ENCODE measurements at places on chromosomes 2 and 18.

DNA sequence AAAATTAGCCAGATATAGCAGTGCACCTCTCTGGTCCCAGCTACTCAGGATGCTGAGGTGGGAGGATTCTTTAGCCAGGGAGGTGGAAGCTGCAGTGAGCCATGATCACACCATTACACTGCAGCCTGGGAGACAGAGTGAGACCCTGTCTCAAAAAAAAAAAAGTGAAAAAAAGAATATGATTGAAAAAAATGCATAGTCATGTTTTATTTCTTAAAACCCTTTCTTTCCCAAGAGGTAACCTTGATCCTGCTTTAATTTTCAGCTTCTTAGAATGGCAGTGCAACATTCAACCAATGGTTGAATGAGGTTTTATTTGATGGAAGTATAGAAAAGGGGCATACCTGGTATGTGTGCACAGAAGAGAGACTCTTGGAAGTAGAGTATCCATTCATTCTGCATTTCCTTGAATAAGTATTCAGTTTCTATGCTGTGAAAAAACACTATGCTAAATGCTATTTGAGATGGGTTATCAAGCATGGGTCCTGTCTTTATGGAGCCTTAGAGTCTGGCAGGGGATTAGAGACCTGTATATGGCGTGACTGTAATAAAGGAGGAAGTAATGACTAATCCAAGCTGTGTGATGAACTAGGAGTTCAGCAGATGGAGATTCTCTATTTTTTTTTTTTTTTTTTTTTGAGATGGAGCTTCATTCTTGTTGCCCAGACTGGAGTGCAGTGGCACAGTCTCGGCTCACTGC is 146.3 kb downstream of the WDSUB1 start:
- DNase-seq: no peak

GRCh38 chr2:208948073-208948472 is 475.8 kb upstream of the MAP2 start:
- DNase-seq: no peak

DNA sequence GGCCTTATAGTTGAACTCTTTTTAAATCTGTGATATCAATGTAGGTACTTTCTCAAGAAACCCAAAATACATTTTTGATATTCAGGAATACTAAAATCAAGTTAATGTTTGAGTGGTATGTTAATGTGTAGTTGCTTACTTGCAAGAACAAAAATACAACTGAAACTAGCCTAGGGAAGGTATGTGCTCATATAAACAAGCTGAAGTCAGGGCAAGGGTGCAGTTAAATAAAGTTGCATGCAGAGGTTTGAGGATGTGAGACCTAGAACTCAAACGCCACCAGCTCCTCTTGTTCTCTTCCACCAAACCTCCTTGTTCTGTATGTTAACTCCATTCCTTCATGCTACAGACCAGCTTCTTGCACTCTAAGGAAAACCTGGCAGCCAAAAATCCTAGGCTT is 388.3 kb upstream of the SMIM21 start:
- no peak for DNase-seq

- no peak for DNase-seq
Measured at GRCh38 chr2:220134756-220135534, 507.5 kb downstream of the SLC4A3 start.

GRCh38 chr2:25226827-25227226 is 58.4 kb upstream of the POMC start:
- DNase-seq: no peak

DNA sequence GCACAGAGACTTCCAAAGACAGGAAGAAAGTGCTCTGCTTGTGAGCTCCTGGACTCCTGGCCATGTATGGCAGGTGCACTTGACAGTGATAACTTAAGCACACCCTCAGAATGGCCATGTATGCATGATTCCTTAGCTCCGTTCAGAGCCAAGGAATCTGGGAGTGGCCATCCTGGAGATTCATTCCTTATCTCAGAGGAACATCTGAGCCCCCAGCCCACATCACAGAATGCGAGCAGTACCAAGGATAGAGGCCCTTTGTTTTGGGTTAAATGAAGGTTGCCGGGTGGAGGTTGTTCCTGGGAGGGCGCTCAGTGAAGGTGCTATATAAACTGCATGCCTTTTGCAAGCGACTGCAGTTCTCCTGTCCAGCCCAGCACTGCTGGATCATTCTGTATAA is 26.9 kb downstream of the DIPK1C start:
- DNase-seq: no peak

DNA sequence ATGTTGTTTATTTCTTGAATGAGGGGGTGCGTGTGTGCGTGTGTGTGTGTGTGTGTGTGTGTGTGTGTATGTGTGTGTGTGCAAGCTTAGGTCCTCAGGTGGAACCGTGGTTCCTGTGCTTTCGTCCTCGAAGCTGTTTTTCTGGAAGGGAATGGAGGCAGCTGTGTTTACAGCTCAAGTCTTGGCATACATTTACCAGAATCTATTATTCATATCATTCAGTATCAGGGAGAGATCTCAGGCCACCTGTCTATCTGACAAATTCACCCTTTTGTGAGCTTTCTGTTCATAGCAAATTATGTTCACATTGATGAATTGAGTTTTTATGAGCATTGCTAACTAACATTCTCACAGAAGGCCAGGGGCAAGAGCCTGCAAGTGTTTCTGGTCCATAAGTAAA is 550.4 kb downstream of the ARHGAP15 start:
- no peak for DNase-seq

- no peak for DNase-seq
Measured at GRCh38 chr2:205780645-205781044, 98.3 kb downstream of the NRP2 start.

- no peak for DNase-seq
Measured at GRCh38 chr18:27223526-27224291, 38.6 kb upstream of the CHST9 start.

GRCh38 chr2:195392446-195393336 is 264.3 kb upstream of the SLC39A10 start:
- DNase-seq: no peak

- no peak for DNase-seq
Measured at GRCh38 chr2:1203772-1204171, 209.5 kb upstream of the TPO start.

GRCh38 chr2:197949224-197949623 is 144.8 kb downstream of the PLCL1 start:
- no peak for DNase-seq

GRCh38 chr2:208415897-208416296 is 9.3 kb downstream of the PTH2R start:
- peak; percentile 69 for DNase-seq

- DNase-seq: no peak
Measured at GRCh38 chr2:42957861-42958301, 165.5 kb upstream of the HAAO start.

- DNase-seq: no peak
Measured at GRCh38 chr2:79159653-79160052, at the start of gene REG3A. Gene REG3A, minus strand, starts transcription at chr2:79159753. Its CDS starts 348 bp downstream, at chr2:79159405.

DNA sequence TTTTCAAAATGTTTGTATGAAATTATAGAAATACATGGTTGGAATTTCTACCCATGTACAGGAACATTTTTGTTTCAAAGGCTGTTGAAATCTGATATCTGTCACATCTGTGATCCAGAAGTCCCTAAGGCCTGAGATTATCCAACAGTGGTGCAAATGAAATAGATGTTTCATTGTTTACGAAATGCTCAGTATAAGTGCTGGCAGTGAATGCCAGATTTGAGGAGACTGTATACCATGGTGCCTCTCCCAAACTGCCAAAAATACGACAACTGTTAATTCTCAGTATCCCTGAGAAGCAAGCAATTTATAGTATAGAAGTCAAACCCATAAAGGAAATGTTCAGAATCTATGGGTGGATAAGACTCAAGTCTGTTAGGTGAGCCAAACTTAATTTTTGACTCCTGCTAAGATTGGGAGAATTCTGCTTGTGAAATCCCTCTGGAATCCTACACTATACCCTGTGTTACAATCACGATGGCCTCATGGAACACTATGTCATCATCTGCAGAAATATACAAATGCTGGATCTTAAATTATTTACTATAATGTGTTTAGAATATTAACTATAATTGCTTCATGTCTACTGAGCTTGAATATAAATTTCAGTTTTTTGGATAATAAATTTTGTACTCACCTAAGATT is 71.2 kb upstream of the DOCK10 start:
- no peak for DNase-seq

GRCh38 chr2:200023570-200023969 is 68.2 kb downstream of the MAIP1 start:
- no peak for DNase-seq

GRCh38 chr2:237498341-237498740 is 11.3 kb downstream of the MLPH start:
- DNase-seq: no peak

- DNase-seq: no peak
Measured at GRCh38 chr2:52054824-52055223, 1022.9 kb upstream of the NRXN1 start.

DNA sequence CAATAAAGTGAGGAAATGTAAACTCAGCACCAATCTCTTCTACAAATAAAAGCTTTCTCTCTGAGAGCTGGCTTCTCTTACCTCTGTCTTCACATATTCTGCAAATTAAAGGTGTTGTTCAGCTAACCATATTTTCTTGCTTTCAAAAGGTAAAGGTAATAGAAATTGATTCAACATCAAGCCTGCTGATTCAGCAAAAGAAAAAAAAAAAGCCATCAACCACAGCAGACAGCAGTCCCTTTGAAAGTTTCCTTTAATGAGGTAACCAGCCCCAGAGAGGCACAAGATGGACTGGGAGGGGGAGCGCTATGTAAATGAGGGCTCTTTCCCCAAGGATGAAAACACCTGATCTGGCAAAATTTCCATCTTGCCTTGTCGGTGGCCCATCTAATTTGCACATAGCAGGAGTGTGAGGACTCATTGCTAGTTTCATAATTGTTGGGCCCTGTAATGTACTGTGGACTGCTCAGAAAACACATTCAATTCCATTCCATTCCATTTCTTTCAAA is 154.9 kb upstream of the SOX11 start:
- DNase-seq: no peak

DNA sequence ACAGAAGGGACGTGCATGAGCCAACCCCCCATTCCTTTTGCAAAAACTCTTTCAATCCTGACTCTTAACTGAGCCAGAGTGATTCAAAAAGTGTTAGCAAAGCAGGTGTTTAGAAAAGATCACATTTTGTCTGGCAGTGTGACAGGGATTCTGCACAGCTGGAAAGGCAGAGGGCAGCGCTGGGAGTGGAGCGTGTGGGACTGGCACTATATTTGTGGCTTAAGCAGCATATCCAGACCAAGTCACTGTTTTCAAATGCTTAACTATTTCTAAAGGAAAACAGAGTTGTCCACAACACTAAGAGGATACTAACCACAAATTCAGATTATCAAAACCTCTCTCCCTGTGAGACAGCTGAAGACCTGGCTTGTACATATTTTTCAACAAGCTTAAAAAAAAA is 19.0 kb downstream of the CABYR start:
- DNase-seq: no peak

DNA sequence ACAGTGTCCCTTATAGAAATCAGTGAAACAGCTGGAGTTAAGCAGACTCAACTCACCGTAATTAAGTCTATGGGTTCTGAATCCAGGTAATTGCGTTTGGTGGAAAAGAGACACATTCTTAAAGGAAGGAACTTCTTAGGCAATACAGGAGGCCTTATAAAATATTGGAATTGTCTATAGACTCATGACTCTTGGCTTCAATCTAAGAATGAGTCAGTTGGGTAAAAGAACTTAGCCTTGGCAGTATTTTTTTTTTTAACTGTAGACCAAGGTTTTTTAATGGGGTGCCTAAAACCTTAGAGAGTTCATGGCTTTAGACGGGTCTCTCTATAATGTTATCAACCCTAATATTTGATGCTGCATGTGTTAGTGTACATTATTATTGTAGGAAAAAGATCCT is 47.6 kb downstream of the CCDC85A start:
- DNase-seq: no peak

DNA sequence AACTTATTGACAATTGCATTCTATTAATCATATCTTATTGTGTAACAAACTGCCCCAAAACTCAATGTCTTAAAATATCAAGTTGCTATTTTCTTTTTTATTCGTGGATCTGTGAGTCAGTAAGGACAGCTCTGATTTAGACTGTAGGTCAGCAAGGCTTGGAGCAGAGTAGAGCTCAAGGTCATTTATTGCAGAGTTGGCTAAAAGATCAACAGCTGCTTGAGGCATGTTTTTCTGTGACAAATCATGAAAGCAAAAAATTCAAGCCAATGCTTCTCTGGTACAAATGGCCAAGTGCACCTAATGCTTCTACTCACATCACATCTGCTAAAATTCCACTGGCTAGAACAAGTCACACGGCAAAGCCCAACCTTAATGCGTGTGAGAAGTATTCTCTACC is 497.7 kb upstream of the LRATD1 start:
- DNase-seq: no peak

GRCh38 chr2:42804338-42804737 is 12.0 kb upstream of the HAAO start:
- no peak for DNase-seq

GRCh38 chr2:7594211-7594610 is 677.0 kb downstream of the RNF144A start:
- DNase-seq: no peak

GRCh38 chr2:232146294-232146693 is 184.8 kb downstream of the DIS3L2 start:
- DNase-seq: no peak

GRCh38 chr2:239113615-239114014 is 265.7 kb downstream of the TWIST2 start:
- DNase-seq: no peak

DNA sequence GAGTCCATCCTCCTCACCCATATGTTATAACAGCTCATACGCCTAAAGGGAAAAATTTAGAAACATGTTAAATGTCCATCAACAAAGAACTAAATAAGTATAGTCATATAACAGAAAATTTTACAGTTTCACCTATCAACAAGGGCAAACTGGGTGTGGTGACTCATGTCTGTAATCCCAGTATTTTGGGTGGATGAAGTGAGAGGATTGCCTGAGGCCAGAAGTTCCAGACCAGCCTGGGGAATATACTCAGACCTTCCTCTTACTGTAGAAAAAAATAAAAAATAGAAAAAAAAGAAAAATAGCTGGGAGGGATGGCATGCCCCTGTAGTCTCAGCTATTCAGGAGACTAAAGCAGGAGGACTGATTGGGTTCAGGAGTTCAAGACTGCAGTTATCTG is 48.3 kb upstream of the GULP1 start:
- no peak for DNase-seq

DNA sequence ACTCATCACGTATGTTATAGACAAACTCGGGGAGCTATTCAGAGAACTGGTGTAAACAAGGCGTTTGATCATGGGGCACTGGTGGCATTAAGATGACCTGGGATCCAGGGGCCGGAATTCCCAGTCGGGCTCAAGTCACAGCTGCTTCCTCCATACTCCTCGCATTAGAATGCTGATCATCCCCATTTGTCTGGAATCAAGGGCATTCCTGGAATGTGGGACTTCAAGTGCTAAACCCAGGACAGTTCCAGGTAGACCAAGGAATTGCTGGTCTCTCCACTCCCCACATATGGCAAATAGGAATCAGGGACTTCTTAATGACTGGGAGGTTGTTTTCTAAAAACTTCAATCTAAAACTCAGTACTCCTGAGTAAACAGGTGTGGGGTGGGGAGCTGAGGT is 355.7 kb upstream of the RAB6C start:
- no peak for DNase-seq

- DNase-seq: no peak
Measured at GRCh38 chr2:131827481-131828163, 299.9 kb downstream of the CCDC74A start.

GRCh38 chr2:148963461-148963860 is 75.0 kb upstream of the LYPD6B start:
- DNase-seq: no peak

Measured in activated CD4-positive, alpha-beta T cell treated with anti-CD3 and anti-CD28 coated beads, Interleukin-2, amount 50 U/mL, for 16 hours (primary cell).